Esophagus squamous epithelium (tissue), 5 donors: ENCODE measurements at places on chromosomes 5 and 9.

GRCh38 chr5:180090098-180090768 lies 18.7 kb upstream of the RNF130 start:
- DNase-seq, result no peak

- no peak for DNase-seq
Measured at GRCh38 chr5:171606414-171607024, 179.1 kb upstream of the SMIM23 start.

DNA sequence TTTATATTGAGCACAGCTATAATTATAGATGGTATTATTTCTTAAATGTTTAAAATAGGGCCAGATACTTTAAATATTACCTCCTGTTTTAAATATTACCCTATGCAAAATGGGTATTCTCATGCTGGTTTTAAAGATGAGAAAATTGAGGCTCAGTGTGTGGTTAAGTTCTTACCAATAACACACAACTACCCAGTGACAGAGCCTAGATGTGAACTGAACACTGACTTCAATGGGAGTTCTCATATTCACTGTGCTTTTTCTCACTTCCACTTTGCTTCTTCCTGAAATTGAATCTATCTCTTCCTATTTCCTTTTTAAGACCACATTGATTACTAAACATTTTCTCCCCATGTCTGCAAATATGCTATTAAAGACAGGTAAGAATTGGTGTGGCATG lies 135.8 kb upstream of the TUSC1 start:
- no peak for DNase-seq

DNA sequence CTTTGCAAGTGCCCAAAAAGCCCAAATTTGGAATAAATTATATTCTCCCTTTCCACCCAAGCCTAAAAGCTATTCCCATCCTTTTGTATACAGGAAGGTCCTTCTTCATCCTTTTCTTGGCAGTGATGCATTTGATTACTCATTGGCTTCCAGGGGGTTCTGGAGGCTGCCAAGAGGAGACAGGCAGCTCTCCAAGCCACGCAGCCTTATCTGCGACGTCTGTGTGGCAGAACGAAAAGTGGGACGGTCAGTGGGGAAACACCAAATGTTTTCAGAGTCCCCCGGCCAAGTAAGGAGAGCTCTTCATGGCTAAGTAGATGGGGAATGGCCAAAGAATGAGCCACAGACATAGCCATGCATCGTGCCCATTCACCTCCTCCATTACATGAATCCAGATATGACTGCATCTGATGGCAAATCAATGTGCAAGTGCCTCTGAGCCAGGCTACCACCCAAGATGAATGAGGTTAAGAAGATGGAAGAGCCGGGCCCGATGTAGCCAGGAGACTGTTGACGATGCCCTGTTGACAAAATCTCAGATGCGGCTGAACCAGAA lies 12.1 kb downstream of the ADAM19 start:
- DNase-seq, result no peak

- no peak for DNase-seq
Measured at GRCh38 chr5:52693280-52693679, 94.4 kb upstream of the ITGA1 start.

- DNase-seq, result peak; percentile 30
Measured at GRCh38 chr9:129174102-129174723, 3.8 kb downstream of the IER5L start.

DNA sequence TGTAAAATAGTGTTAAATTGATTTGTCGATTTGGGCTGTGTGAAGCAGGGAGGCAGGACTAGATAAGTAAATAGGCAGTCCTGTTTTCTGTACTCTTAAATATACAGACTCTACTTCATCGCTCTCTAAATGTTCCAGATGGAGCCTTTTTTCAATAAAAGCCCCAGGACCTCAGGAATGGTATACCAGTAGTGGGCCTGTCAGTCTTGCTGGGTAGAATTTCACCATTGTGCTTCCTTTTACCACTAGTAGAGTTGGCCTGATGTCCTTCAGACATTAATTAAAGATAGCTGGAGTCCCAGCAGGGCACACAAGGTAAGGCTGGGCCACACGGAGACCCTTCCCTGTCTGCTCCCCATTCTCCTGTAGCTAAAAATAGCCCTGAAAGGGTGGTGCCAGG lies 6.0 kb downstream of the SNX18 start:
- DNase-seq, result no peak

DNA sequence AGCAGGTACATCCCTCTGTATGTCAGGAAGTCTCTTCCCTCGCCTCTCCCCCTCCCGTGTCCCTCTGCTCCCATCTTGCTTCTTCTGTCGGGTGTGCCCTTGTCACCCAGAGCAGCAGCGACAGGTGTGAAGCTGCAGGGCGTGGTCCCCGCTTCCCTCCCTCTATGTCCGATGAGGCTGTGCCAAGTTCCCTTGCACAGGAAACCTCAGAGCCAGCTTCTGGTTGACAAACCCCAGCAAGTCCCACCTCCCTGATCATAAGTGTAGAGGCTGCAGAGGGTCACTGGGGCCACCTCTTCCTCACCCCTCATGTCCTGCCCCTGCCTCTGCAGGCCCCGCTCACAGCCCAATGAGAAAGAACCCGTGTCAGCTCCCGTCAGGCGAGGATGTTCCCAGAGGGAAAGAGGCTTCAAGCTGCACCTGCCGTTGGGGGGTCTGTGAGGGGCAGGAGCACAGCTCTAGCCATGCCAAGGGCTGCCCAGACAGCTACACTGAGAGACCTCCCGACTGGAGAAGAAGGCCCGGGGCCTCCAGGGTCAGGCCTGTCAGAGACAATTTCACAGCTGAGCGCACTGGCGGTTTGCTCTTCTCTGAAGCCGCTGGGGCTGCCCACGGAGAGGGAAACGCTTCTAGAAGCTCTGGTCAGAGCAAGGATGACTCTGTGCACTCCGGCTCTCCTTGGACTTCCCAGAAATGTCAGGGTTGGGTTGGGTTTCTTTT lies 73.3 kb downstream of the AK8 start:
- no peak for DNase-seq

DNA sequence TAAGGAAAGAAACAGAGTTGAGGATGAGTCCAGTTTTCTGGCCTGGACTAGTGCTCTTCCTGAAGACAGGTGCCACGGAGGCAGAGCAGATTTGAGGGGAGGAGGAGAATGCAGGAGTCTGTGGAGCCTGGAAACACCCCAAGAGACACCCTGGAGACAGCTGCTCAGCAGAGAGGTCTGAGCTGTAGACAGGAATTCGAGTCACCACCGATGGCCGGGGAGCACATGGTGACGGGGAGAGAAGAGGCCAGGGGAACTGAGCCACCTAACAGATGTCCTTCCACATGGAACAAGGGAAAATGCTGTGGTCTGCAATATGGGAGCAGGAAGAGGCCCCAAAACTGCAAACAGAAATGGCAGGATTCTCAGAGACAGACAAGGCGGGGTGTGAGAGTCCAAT lies 22.9 kb downstream of the CPLX2 start:
- no peak for DNase-seq

GRCh38 chr9:108463932-108464606 lies 391.7 kb downstream of the ACTL7B start:
- no peak for DNase-seq

- DNase-seq, result no peak
Measured at GRCh38 chr9:84442712-84443111, 102.2 kb upstream of the SLC28A3 start.

GRCh38 chr5:150035139-150035895 lies 34.8 kb downstream of the HMGXB3 start:
- DNase-seq, result no peak

DNA sequence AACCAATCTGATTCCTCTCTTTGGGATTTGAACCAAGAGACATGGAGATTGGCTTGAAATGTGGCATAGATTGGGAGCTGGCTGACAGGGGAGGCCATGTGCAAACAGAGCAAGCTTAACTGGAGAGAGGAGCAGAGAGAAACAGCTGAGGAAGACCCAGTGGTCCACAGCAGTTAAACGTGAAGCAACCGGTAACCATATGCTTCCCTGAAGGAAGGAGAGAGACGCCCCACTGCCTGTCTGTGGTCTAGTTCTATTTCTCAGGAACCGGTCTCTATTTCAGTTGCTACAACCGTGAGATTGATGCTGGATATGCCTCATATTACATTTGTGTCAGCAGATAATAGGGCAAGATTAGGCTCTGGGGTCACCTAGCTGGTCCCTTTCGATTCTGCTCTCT lies 13.6 kb upstream of the GAS1 start:
- no peak for DNase-seq

DNA sequence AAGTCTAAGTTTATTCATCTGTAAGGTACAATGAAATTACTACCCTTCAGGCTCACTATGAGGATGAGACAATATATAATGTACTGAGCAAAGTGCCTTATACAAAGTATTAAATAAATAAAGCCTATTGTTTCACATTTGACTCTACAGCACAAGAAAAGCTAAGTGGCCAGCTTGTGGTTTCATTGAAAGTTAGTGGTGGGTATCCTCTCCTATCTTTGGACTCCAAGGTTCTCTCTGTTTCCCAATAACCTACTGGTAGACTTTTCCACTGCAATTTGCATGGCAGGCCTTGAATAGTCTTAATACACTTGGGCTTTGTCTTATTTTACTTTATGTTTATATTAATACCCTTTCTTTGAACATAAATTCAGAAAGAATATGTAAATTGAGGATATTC lies 262.7 kb downstream of the DEPDC1B start:
- no peak for DNase-seq

DNA sequence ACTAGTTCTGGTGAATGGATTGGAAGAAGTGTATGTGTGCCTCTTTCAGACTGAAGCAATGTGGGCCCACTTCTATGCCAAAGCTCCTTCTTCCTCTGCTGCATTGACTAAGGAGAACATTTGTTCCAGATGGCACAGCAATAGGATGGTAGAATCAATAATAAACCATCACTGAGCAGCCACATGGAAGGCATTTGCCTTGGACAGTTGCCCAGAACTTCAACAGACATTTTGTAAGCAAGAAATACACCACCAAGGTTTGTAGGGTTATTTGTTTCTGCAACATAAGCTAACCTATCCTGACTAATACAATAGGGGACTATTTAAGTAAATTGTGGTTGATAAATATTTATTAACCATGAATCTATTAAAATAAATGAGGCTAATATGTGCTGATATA lies 37.7 kb upstream of the CSNK1G3 start:
- no peak for DNase-seq

- no peak for DNase-seq
Measured at GRCh38 chr5:150791536-150791935, 13.0 kb downstream of the SMIM3 start.

DNA sequence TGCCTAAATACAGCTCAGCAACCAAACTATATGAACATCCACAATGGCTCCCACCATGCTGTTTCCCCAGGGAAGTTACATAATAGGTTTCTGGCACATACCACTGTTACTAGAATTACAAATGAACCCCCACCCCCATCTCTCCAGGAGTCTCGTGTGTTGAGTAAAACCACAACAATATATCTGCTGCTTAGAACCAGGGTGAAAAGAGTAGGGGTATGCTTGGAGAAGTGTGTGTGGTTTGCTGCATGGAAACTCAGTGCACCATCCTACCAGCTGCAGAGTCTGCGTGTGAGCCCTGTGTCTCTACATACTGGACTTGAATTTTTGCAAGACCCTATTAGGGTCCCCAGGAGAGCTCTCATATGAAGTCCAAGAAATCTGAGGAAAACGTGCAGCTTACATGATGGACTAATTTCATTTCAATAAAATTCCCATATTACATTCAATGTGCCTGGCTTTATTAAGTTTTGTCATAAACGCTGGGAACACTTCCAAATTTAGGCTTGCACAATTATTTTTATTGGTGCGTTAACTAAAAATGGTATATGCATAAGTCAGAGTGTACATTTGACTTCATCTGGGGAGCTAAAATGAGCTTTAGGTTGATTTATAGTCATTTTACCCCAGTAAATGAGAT lies 104.5 kb upstream of the NFIB start:
- DNase-seq, result no peak

- DNase-seq, result no peak
Measured at GRCh38 chr9:35035851-35036701, 36.3 kb downstream of the VCP start.

- DNase-seq, result no peak
Measured at GRCh38 chr9:123942542-123942941, 12.6 kb upstream of the DENND1A start.

GRCh38 chr9:135667463-135668001 lies 4.4 kb downstream of the LCN9 start:
- DNase-seq, result no peak

- DNase-seq, result no peak
Measured at GRCh38 chr5:181246276-181247049, 2.8 kb upstream of the RACK1 start.

DNA sequence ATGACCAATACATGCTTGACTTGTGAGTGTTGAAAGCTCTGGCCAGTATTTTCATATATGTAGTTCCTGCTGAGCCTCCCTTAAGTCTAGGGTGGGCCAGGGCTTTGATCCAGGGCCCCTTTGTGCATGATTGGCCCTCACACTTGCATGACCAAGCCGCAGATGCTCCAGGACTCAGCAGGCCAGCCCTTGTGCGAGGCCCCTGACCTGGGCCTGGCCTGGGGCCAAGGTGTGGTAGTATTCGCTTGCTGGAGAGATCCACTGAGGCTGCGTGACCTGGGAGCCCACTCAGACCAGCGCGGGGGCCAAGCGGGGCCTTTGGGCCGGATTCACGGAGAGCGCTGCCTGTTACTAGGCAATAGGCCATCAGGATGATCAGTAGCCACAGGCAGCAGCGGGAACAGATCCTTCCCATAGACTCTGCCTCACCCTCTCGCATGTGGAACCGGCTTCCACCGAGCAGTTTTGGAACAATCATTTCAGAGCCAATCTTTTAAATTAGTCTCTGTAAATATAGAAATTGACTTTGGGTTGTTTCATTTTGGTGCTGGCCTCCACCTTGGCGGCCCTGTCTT lies 79.0 kb upstream of the PTCH1 start:
- no peak for DNase-seq

GRCh38 chr5:172410662-172411483 lies 43.5 kb downstream of the SH3PXD2B start:
- no peak for DNase-seq

DNA sequence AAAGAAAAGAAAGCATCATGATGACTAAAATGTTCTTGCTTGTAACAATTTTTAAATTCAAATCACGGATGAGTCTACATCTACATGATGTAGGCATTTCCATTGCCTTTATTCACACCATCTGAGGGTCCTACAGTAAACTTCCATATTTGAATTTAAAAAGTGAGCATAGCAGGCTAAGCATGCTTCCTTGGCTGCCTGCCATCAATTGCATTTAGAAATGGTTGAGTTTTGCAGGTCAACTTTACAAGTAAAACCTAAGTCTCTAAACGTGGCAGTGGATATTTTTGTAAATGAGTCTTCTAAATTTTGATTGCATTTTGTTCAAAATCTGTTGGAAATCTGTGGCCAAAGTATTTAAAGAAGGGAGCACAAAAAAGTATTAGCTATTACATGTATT lies 136.5 kb upstream of the PTCH1 start:
- no peak for DNase-seq

DNA sequence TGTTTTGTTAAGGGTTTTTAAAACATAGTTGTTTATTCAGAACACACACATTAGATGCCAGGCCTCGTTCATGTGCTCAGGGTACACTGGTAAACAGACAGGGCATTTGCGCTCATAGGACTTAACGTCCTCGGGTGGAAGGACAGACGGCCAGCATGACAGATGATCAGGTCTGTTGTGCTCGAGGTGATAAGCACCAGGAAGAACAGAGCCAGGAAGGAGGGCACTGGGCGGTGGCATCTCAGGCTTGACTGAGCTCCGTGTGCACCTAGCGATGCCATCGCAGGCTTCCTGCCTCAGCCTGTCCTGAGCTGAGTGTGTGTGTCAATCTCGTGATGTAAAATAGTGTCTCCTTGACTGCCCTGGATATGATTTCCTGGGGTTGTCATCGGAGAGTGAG lies 96.5 kb downstream of the EHMT1 start:
- DNase-seq, result no peak

GRCh38 chr5:113150221-113150620 lies 173.6 kb downstream of the DCP2 start:
- no peak for DNase-seq

GRCh38 chr5:98827161-98827560 lies 53.7 kb downstream of the RGMB start:
- no peak for DNase-seq
